ENCODE measurements at places on chromosomes 16 and 17. TPM values are rescaled to one million over a fixed set of nuclear protein-coding genes. Genes with fewer than 3 reads are reported as not detected.
A peak's percentile ranks its signal among the peaks of the same experiment; 100 is the strongest.

The CCL3 gene
- not detected for total RNA-seq

The OTOA gene
- total RNA-seq: not detected

GRCh38 chr16:85137323-85138072 is 25.2 kb upstream of the CIBAR2 start:
- DNase-seq: peak; percentile 85

The COPZ2 gene
- 41.0 TPM for total RNA-seq

The C16orf74 gene
- total RNA-seq: 5.0 TPM
